ENCODE measurements at places on chromosomes 2 and 18. TPM values are rescaled to one million over a fixed set of nuclear protein-coding genes. Genes with fewer than 3 reads are reported as not detected.

The TRABD2A gene
- polyA plus RNA-seq = 36.6 TPM

The HK2 gene
- polyA plus RNA-seq = 1.8 TPM

The SLC19A3 gene
- not detected for polyA plus RNA-seq

The OTX1 gene
- polyA plus RNA-seq = not detected

The GULP1 gene
- not detected for polyA plus RNA-seq

The GKN2 gene
- not detected for polyA plus RNA-seq

The DLX1 gene
- polyA plus RNA-seq = not detected

The CAPG gene
- polyA plus RNA-seq = 36.0 TPM

The SOWAHC gene
- polyA plus RNA-seq = 0.40 TPM

The ECEL1 gene
- not detected for polyA plus RNA-seq

The FOXD4L1 gene
- not detected for polyA plus RNA-seq

The RGPD3 gene
- polyA plus RNA-seq = 0.12 TPM
